ENCODE measurements at places on chromosomes 3 and 15.

DNA sequence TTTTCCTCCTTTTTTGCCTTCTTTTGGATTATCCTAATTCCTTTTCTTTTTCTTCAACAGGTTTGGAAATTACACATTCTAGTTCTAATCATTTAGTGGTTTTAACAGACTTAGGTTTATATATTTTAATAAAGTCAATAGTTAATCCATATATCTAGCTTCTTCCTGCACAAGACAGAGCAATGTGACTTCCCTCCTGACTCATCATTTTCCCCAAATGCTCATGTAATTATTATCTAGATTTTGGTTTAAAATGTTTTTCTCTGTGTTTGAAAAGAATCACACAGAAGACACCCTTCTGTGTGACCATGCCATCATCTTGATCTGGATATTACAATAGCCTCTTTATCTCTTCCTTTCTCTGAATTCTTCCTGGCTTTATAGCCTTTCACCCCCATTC lies 28.6 kb upstream of the SSR3 start:
- DNase-seq = no peak

GRCh38 chr15:36363335-36363734 lies 216.1 kb upstream of the CDIN1 start:
- no peak for DNase-seq

DNA sequence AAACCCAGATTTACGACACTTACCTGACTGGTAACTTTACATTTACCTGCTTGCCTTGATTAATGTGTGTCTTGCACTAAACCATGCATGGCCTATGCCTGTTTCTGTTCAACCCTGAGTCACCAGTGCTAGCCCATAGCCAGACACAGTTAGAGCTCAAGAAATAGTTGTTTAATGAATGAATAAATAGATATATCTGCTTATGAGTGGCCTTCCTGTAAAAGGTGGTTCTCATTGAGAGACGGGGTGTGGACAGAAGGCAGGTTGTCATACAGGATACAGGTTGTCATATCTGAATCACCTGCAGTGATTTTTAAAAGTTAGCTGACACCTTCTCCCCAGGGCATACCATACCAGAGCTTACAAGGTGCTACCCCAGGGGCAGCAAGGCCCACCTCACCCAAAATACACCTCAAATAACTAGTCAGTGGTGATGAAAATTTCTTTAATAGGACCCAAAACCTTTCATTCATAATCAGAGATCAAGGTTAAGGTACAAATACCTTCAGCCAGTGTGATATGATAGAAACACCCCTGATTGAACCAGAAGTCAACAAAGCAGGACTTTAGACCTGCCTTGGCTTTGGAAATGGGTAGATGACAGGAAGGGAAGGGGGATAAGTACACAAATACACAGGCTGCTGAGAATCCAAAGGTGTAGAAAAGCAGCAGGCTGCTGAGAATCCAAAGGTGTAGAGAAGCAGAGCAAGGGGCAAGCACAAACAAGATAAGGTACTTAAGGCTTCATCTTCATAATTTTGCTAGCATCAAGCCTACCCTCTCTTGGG lies 45.4 kb upstream of the TSC22D2 start:
- DNase-seq = no peak

DNA sequence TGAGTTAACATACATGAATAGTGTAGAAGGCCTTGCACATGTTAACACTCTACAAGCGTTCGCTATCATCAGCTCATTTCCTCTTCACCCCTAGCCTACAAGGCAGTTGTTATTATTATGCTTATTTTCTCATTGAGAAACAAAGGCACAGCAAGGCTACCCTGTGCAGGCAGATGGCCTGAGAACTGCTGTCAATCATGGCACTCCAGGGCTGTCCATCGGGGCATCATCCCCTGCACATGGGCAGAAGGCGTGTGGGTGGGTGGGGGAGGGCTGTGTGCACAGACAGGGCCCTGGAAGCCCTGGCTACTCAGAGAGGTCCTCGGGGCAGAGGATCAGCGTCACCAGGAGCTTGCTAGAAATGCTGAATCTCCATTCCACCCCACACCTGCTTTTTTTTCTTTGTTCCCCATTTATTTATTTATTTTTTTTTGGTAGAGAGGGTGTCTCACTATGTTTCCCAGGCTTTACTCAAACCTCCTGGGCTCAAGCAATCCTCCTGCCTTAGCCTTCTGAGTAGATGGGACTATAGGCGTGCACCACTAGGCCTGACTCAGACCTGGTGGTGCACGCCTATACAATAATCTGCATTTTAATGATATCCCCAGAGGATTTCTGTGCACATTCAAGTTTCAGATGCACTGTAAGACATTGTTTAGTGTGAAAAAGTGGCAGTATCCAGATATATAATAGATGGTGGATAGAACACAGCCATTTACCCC lies 9.6 kb upstream of the ZXDC start:
- DNase-seq = no peak

GRCh38 chr15:51025454-51025846 lies 69.3 kb downstream of the TNFAIP8L3 start:
- DNase-seq = no peak

GRCh38 chr3:195119461-195120266 lies 151.3 kb downstream of the XXYLT1 start:
- DNase-seq = no peak

DNA sequence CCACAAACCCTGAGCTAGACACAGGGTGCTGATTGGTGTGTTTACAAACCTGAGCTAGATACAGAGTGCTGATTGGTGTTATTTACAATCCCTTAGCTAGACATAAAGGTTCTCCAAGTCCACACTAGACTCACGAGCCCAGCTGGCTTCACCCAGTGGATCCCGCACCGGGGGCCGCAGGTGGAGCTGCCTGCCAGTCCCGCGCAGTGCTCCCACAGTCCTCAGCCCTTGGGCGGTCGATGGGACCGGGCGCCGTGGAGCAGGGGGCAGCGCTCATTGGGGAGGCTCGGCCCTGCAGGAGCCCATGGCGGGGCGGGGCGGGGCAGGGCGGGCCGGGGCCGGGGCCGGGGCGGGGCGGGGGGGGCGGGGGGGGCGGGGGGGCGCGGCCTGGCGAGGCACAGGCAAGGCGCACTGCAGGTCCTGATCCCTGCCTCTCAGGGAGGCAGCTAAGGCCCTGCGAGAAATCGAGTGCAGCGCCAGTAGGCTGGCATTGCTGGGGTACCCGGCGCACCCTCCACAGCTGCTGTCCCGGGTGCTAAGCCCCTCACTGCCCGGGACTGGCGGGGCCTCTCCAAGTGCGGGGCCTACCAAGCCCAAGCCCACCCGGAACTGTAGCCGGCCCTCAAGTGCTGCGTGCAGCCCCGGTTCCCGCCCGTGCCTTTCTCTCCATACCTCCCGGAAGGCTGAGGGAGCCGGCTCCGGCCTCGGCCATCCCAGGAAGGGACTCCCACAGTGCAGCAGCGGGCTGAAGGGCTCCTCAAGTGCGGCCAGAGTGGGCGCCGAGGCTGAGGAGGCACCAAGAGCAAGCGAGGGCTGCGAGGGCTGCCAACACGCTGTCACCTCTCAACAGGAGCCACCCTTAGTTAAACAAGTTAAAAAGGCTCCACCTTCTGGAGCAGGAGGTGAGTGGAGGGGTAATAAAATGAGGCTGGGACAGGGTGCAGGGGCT lies 9.8 kb upstream of the TMEM40 start:
- no peak for DNase-seq

GRCh38 chr3:46485779-46486175 lies 12.0 kb upstream of the RTP3 start:
- DNase-seq = no peak

GRCh38 chr3:16768956-16769355 lies 115.8 kb upstream of the PLCL2 start:
- no peak for DNase-seq

GRCh38 chr15:27784107-27784506 lies 315.0 kb downstream of the OCA2 start:
- DNase-seq = no peak

DNA sequence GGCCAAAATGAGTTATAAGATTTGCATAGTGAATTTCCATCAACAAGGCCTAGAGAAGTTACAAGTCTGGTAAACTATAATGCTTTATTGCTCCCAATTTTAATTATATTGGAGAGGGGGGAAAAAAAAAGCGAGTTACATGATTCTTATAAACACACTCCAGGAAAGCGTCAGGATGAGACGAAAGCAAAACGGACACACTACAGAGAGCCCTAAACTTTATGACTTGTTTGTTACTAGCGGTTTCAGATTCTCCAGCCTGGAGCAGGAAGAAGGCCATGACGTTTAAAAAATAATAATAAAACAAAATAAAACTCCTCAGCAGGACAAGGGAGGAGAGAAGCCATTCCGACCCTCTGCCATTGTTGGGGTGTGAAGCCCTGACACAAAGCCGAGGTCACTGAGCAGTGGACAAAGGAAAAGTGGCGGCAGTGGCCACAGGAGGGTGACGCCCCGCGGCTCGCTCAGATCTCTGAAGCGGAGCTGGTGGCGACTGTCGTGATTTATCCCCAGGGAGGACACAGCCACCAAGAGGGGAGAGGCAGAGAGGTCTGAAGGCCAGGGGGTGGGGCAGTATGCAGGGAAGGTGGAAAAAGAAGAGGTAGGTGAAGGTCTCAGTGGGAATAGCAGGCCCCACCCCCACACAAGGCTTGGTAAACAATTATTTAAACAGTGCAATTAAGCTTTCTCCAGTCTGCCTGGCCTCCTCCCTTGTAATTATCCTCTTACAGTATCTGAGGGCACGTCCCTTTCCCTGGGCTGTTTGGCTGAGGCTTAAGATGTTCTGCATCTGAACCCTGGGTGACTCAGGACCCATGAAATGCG lies 45.3 kb downstream of the ADAMTS9 start:
- DNase-seq = no peak

DNA sequence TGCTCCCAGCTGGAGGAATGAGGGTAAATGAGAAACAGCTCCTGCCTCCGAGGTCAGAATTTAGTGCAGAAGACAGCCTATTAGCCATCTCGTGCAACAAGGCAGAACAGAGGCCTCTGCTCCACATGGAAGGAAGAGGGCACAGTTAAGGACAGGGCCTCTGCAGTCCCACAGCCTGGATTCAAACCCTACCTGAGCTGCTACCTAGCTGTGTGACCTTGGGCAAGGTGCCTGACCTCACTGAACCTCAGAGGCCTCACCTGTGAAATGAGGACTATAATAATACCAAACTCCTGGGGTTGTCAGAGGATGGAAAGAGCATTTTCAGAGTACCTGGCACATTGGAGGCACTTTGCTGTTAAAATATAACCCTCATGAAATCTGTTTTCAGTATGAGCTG lies 285.7 kb upstream of the CTNNB1 start:
- no peak for DNase-seq

- DNase-seq = no peak
Observed at GRCh38 chr15:71489570-71489969, 320.8 kb upstream of the NR2E3 start.

- no peak for DNase-seq
Observed at GRCh38 chr15:40097968-40098476, 10.7 kb downstream of the BMF start.

- DNase-seq = no peak
Observed at GRCh38 chr15:49625460-49626036, 4.7 kb downstream of the DTWD1 start.

- no peak for DNase-seq
Observed at GRCh38 chr3:127448671-127449070, 141.9 kb downstream of the TPRA1 start.

DNA sequence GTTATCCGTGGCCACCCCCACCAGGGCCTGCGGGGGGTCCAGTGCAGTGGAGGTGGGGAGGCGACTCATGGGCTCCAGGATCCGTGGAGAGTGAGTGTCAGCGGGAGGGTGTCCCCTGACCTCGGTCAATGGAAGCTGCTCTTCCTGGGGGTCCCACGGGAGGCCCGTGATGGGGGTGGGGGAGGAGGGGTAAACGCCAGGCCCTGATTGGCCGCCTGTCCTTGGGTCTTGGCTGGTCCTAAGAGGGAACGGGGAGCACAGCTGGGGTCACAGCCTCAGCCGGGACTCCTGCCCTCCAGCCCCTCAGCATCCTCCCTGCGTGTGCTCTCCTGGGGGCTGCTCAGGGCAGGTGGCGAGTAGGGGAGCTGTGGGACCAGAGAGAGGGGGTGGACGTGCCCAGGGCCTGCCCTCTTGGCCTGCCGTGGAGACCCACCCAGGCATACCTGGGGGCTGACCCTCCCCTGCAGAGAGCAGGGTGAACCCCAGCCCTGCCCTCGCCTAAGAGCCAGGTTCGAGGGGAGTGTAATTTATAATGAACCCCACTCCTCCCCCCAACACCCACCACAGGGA lies 184.6 kb downstream of the GOLGA6L6 start:
- no peak for DNase-seq

- DNase-seq = no peak
Observed at GRCh38 chr3:190701096-190701532, 161.4 kb downstream of the GMNC start.

GRCh38 chr3:62817678-62818077 lies 57.5 kb downstream of the CADPS start:
- no peak for DNase-seq

- no peak for DNase-seq
Observed at GRCh38 chr3:9749645-9750555, at the start of gene OGG1. Gene OGG1, plus strand, starts transcription at chr3:9749952. Its CDS starts 335 bp downstream, at chr3:9750287.

DNA sequence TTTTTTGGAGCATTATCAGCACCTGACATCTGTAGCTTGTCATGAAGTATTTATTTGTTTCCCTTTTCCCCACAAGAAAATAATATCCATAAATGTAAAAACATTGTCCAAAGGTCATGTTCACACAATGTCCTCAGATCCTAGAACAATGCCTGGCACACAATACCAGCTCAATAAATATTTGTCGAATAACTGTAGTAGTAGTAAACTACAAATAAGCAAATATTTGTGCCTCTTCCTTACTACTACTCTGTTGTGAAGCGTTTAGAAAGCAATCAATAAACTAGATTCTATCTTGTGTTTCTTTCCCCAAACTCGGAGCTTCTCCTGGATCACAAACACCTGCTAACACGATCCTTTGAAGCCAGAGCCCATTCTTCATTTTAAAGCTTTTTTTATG lies 459.6 kb upstream of the NECTIN3 start:
- DNase-seq = no peak

DNA sequence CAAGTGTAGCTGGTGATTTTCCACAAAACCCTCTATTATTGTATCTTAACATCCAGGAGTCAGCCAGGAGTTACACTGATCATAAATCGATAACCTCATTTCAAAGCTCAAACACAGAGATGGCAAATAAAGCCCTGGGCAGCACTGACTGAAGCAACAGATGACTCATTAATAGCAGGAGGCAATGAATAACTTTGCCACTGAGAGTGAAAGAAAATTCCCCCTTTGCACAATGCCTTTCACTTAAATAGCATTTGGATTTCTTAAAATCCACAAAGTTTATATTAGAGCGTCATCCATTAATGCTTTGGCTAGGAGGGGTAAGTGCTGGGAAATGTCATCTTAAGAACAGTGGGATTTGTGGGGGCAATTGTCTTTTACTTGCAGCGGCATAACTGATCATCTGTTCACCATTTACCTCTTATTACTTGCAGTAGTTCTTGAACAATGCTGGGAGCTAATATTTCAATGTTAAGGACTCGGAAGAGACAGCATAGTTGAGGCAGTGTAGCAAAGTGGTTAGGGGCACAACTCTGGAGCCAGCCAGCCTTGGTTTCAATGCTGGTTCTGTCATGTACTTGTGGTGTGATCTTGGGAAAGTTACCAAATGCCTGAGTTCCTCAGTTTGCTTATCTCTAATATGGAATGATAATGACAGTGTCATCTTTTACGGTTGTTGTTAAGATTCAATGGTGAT lies 630.4 kb upstream of the TBL1XR1 start:
- DNase-seq = no peak

GRCh38 chr3:117580806-117581205 lies 871.2 kb downstream of the TUSC7 start:
- DNase-seq = no peak

GRCh38 chr3:151445273-151446001 lies 15.4 kb downstream of the IGSF10 start:
- DNase-seq = no peak
